NCI-H460 (cell line): ENCODE measurements at places on chromosomes 1 and 21. TPM values are rescaled to one million over a fixed set of nuclear protein-coding genes. Genes with fewer than 3 reads are reported as not detected.
A peak's percentile ranks its signal among the peaks of the same experiment; 100 is the strongest.

Gene FCGR1A
- not detected in 2 replicates for total RNA-seq

Gene NR1I3
- not detected in 2 replicates for total RNA-seq

Gene ZBTB48
- 8.2 and 13.2 TPM in 2 replicates for total RNA-seq

Gene OR2T35
- total RNA-seq = not detected in 2 replicates

Gene S100A3
- total RNA-seq = 1.1 and 3.4 TPM in 2 replicates

Gene ADGRL4
- total RNA-seq = 0.05 and 0.09 TPM in 2 replicates

Gene ADAM30
- total RNA-seq = not detected in 2 replicates

DNA sequence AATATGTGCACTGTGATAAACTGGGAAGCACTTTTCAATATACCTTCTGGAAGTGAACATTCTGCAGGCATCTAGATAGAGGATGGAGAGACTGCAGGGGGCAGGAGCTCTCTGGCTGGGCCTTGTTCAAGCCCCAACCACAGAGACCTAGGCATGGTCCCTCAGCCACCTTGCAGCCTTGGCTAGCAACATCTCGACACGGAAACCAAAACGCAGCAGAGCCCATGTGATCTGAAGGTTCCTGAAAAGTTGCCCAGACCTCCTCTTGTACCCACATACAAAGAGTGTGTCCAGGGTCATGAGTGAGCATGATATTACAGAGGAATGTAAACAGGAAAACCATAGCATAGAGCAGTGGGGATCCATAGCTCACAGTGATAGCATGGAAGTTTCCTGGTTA, 33.1 kb upstream of the SAMD11 start:
- no peak for DNase-seq

DNA sequence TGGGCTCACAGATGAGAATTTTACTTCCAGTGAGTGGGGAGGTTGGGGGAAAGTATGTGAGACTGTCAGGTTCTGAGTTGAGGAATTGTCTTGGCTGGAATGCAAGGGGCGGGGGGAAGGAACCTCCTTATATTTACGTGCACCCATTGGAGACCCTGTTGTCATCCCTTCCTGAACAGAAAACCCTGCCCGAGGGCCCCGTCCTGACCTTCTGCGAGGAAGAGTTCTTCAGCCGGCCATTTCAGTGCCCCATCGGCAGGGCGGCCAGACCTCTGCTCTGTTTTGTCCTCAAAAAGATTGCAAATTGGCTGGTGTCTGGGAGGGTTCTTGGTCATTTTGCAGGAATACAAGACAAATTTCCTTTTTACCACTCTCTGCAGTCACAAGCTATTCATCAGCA, 7.1 kb downstream of the KIF26B start:
- DNase-seq = no peak

DNA sequence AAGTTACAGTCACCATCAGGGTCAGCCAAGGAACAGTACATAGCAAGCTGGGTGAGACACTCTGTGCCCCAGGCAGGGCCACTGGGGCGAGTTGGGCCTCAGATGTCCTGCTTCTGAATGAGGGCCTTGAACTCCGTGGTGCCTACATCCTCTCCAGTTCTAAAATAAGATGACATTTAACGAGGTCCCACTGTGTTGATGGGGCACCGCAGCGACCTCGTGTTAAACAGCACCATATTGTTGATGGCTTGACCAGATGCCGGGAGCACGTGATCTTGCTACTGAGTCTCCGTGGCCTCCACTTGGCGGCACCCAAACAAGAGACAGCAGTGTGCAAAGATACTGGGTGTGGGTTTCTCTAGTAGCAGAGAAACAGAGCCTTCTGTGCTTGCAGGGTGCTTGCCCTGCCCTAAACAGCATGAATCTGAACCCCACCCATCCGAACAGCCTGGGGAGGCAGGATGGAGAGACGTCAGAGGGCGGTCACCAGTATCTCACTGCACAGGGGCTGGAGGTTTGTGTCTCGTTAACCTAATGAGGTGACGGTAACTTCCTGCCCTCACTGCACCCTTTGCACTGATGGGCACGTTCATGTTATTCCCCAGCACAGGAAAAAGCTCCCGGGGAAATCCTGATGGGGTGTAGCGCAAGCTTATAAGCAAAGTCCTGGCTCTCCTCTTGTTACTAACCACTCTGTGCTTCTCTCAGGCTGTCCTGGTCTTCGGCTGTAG, 324.4 kb downstream of the AJAP1 start:
- DNase-seq = no peak

- DNase-seq = no peak
These were observed 249.9 kb downstream of the NFIA start for GRCh38 chr1:61332196-61332753.

DNA sequence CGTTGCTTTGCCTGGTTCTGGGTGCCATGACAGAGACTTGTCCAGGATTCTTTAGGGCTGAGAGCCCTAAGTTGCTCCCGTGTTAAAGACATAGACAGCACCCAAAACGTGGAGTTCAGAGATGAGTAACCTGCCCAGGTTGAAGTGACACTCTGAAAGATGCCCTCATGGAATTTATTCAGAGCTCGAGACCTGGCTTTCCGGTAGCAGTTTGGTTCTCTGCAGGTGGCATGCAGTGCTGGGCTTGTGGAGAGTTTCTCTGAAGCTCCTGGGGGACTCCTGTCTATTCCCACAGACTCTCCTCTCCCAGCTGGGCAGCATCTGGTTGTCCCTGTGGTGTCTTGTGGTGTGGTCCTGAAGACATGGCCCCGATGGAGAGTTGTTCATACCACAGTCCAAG, 241.0 kb downstream of the RHOU start:
- DNase-seq = no peak

DNA sequence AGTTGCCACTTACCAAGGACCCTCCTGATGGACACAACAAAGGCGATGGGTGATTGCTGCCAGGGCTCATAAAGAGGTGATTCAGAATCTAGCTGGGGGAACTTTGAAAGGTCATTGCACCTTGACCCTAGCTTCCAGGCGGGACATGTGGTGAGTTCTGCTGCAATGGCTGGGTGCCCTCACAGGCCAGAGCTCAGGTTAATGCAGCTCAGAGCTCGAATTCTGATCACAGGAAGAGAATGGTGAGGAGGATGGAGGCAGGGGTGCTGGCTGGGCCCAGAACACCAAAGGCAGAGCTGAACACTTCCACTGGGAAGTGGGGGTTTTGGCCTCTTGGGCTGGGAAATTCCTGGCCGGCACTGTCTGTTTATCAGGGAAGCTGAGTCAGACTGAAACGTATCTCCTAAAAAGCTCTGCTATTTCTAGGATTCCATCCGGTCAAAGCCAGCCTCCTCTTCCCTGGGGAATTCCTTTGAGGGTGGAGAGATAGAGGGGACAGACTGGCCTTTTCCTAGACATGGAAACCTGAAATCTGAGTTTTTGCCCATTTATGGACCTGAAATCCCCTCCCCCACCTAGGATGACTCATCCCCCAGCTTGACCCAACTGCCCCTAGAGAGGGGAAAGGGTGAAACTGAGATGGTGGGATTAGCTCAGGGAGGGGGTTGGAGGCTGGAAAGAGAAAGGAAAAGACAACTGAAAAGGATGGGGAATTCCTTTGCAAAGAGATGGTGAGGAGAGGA, 27.2 kb downstream of the NUAK2 start:
- peak; percentile 89 for DNase-seq

- no peak for DNase-seq
These were observed 9.2 kb downstream of the PHGDH start for GRCh38 chr1:119720866-119721440.

DNA sequence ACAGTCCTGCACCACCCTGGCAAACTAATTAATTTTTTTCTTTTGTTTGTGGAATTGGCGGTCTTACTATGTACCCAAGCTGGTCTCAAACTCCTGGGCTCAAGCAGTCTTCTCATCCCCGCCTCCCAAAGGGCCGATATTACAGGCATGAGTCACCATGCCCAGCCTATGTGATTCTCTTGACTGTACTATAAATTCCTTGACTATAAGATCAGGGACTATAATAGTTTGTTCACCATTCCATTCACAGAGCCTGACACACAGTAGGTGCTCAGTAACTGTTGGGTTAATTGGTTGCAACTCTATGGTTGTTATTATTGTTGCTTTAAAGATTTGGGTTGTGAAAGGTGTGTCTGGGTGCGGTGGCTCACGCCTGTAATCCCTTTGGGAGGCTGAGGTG, 17.2 kb downstream of the DAP3 start:
- DNase-seq = no peak

- DNase-seq = no peak
These were observed 169.8 kb downstream of the ADGRL4 start for GRCh38 chr1:78836726-78837125.

DNA sequence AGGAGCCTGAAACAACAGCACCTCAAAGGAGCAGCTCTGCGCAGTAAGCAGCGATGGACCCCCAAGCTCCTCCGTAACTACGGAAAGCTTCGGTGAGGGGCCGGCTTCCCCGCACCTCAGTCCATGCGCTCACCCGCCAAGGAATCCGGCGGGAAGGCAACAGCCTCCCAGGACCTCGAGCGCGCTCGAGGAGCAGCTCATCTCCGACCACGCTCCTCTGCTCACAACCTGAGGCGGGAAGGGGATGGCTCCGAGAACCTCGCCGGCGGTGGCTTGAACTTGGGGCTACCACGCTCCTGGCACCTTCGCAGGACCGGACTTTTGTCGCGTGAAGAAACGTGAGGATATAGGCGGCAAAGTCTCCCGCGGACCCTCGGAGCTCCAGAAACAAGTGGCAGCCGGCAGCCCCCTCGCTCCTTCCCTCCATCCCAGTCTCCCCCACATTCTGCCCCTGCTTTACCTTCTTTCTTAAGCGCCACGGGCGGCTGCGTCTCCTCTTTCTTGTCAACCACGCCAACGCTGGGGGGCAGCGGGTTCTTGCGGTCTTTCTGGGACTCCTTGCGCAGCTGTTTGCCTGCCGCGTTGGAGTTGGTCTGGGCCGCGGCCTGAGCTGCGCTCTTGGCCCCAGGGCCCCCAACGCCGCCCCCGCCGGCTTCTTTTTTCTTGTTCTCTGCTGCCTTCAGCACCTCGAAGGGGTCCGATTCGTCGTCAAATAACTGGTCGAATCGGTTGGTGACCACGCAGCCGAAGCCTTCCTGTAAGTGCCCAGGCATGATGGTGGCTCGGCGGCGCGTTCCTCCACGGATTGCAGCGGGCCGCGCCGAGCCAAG, 459 bp downstream of the SERBP1 start:
- DNase-seq = no peak

DNA sequence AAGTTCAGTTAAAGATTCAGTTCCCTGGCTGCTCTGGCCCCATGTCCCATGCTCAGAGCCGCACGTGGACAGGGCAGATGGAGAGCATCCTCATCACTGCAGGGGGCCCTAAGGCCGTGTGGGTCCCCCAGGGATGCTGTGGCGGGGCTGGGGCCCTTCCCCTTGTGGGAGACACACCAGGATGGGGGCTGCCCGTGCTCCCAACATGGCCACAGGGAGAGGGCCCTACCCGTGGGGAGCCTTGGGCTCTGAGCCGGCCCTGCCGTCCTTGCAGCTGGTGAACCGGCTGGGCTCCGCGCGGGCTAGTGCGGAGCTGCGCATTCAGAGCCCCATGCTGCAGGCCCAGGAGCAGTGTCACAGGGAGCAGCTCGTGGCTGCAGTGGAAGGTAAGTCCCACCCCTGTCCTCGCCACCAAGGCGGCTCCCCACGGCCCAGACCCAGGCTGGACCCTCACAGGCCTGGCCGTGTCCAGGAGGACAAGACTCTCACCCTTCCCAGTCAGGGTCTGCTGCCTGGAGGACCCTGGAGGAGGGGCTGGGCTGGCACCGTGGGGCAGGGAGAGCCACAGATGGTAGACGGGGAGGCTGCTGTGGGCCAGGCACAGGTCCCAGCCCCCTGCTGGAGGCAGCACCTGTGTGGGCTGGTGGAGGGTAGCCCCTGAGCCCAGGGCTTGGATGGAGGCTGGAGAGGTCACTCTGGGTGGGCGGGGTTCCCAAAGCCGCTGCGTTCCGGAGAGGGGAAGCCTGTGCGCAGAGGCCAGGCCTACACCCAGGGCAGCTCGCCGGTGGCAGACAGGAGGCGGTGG, 53.8 kb downstream of the TRIM11 start:
- no peak for DNase-seq

DNA sequence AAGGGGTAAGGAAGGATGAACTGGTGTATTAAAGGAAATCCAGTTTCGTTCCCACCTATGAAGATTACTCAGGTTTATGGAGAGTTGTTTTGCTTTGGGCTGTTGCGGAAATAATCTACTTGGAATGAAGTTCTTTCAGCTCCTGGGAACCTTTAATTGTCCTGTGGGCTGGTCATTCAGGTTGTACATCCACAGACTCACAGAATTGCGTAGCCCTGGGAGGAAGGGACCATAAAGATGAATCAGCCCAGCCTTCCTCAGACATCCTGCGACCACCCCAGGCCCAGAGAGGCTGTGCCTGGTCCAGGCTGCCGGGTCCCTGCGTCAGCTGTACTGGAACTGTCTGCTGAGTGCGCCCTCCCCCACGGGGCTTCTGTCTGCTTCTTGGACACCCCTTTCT, 72.7 kb downstream of the GALNT2 start:
- no peak for DNase-seq

DNA sequence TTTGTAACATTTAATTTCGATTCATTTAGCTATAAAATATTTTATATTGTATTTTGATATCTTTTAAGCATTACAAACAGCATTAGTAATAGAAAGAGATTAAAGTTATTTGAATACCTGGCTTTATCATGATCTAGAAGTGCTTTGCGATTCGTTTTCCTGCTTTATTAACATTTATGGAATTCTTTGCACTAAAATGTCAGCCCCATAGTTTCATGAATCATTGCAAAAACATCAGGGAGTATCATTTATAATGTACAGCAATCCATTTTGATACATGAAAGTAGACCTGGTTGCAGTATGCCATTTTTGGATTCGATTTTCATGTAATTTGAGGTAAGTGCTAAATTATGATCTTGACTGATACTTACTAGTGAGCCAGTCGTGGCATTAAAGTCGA, 108.0 kb upstream of the DPYD start:
- no peak for DNase-seq

DNA sequence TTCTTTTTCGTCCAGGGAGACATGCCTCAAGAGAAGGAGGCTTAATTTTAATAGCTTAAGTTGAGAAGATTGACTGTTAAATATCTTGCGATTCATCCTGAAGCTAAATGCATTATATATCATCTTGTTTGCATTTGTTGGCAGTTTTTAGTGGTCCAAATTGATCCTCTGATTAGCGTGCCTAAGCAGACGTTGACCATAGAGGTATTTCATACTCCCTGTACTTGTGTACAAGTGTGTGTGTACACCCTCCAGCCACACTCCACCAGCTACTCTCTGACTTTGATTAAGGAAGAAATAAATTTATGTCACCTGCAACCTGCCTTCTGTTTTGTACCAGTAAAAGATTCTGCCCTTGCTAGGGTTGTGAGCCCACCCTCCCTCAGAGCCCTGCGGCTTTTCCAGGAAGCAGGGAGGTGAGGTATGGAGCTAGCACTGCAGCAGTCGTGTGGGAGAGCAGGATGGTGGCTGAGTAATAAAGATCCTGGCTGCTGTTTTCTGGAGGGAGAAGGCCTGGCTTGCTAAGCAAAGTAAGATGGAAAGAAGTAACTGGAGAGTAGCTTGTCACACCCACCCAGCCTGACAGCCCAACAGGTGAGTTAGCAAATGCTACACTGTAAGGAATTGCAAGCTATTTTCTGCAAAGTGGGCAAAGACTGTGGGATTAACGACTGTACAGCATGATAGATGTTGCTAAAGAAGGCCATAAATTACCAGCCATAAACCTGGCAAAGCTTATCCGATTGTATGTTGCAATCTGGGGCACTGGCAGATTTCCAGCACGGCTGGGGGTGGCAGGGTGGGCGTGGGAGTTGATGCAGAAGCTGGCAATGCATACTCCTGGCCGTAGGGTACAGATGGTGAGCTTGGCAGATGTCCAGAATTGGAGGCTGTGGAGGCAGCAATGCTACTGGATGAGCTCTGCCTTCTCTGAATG, 170.2 kb downstream of the TNR start:
- DNase-seq = no peak
